ENCODE measurements at places on chromosomes 7 and 10.

DNA sequence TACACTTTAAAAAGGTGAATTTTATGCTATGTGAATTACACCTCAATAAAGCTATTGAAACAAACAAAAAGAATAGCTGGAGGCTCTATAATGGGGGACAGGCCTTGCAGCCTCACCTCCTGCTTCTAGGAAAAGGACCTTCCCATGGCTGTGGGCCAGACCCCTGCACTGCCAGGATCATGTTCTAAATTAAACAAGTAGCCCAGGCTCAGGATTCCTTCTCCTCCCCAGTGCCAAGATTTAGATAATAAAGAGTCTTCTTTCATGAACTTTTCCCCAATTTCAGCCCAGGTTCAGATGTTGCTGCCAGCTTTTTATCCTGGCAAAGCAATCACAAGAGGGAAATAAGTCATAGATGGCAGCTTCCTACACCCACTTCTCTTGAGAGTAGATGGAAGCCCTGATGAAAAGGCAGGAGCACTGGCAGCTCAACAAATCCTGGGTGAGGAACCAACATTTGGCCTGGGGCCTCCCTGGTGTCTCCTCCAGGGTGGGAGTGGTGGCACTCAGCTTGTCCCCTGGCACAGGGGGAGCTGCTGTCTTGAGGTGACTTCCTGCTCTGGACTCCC is 22.2 kb upstream of the CAMK2B start:
- no peak for DNase-seq

- no peak for DNase-seq
These were observed 33.1 kb downstream of the SMC3 start for GRCh38 chr10:110600487-110601101.

DNA sequence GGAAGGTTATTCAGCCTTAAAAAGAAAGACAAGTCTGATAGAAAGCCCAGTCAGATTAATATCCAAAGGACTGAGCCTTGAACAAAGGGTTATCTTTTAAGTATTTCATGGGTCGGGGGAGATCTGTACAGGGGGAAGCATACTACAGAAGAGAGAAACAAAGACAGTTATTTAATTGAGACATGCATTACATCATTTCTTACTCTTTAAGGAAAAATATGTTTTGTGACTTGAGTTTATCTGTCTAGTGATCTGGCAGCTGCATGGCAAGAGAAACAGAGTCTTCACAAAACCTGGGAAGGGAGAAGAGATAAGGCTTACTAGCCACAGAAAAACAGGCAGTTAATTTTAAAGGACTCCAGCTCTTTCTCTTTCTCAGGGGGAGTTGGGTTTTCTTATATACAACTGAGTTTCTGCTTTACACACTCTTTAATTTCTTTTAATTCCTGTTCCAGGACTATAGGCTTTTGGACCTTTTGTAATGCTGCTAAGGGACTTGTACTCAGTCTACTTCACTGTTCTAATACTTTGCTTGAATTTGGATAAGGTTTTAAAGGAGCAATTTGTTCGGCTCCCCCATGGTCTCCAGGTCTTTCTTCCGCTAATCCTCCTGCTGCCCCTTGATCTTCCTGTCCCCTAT is 20.9 kb upstream of the CYP3A43 start:
- no peak for DNase-seq

DNA sequence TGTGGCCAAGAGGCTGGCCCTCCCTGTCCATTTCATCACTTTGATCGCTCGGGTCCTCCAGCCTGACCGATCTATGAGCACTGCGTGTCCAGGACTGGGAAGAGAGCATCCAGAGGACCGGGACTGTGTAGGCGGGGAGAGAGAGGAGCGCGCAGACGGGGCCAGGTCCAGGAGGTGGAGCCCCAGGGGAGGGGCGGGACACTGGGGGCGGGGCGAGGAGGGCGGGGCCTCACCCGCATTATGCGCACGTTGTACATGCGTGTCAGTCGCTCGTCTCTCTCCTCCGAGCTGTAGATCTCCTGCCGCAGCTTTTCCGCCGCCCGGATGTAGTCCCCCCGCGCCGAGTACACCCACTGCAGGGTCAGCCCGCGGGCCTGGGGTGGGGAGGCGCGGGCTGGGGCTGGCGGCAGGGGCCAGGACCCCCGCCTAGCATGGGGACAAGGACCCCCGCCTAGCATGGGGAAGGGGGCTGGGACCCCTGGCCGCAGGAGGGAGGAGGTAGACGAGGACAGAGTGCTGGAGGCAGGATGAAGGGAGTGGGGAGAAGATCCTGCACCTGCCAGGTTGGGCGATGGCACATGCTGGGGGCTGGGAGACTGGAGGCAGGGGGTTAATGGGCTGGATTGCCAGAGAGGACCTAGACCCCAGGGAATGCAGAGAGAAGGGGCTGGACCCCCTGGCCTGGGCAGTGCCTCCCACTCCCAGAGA is 14.3 kb downstream of the MOSPD3 start:
- DNase-seq, result peak; percentile 96

- DNase-seq, result peak; percentile 6
These were observed 60.7 kb downstream of the ZRANB1 start for GRCh38 chr10:125002423-125003145.

Data from activated CD4-positive, alpha-beta memory T cell treated with anti-CD3 and anti-CD28 coated beads for 36 hours (primary cell).